ENCODE measurements at places on chromosomes 1 and 21.
A peak's percentile ranks its signal among the peaks of the same experiment; 100 is the strongest.

GRCh38 chr1:161676958-161677689 lies 14.2 kb downstream of the FCGR2B start:
- DNase-seq, result no peak

- no peak for DNase-seq
Measured at GRCh38 chr1:46159516-46159915, 15.4 kb upstream of the TSPAN1 start.

DNA sequence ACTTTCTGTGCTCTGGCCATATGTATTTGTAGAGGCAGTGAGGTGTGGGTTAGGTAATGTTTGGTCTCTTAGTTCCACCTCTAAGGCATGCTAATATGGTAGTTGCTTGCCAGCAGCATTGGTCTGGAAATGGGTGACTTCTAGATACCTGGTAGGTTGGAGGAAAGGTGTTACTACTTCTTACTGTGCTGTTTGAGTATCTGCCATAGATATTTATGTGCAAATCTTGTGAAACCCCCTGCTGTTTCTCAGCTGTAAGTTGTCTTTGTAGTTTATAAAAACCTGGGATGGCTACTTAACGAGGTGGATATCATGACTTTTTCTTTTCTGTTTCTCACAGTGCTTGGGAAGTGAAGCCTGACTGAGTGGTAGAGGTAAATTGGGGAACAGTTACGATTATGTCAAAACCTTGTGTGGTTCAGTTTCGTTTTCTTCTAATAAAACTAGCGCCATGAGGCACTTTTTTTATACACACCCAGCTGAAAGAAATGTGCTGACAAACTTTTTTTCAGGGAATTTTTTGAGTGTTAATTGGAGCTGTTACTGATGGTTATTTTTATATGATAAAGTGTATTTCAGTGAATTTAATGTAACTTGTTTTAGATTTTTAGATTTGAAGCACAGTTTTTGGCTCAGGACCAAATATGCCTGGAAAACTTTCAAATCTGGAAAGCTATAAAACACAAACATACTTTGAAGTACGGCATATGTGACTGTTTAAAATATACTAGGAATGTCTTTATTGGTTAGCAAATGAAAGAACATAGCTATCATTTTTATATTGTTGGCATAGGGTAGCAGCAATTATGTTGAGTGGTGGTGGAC lies 42.1 kb downstream of the CAMSAP2 start:
- peak; percentile 58 for DNase-seq

DNA sequence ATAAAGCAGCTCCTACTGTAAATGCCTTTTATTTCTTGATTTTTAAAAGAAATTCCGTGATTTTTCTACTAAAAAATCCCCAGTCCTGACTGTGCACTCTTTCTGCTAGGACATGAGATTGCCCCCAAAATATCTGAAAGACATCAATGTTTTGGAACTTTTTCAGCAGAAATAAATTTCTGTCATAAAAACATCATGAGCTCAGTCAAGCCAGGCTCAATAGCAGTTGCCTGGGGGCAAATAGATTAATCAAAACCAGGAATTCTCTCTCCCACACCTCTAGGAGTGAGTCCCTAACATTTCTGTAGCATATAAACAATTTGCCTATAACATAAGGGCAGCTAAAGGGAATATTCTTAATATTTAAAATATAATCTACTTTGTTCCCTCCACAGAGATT lies 654.1 kb downstream of the PTPRC start:
- no peak for DNase-seq

GRCh38 chr1:239662950-239663349 lies 276.6 kb downstream of the CHRM3 start:
- DNase-seq, result no peak

- DNase-seq, result no peak
Measured at GRCh38 chr21:32757804-32758203, 13.8 kb downstream of the PAXBP1 start.

- DNase-seq, result no peak
Measured at GRCh38 chr21:44368711-44369446, 15.5 kb downstream of the TRPM2 start.

DNA sequence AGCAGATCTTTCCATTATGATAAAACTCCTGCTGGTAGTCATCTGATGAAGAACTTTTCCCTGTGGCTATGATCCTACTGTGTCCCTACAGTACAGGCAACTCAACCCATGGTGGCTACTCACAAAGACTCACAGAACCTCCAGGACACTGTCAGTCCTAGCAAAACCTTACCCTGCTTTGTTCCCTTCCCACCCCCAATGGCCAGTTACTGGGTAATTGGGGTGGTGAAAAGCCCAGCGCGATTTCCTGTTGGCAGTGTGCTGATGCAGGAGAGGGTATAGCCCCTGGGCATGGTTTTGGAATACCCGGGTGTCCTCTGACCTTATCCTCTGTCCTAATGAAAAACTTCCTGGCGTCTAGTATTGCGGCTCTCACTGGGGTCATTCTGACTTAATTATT lies 533 bp upstream of the RGL1 start:
- no peak for DNase-seq

DNA sequence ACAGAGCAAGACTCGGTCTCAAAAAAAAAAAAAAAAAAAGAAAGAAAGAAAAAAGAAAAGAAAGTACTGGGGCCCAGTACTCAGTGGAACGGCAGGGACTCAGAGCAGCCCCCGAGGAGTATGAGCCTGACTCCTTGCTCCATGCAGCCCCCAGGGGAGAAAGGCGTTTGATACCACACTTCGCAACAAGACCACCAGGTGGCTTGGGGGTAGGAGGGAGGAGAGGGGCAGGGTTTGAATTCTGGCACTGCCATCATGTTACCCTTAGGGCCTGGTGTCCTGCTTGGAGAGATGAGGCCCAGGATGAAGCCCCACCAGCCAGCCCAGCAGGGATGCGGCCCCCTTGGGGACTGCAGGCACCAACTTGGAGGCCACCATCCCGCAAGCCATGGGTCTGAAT lies 321.3 kb upstream of the VAMP3 start:
- no peak for DNase-seq

DNA sequence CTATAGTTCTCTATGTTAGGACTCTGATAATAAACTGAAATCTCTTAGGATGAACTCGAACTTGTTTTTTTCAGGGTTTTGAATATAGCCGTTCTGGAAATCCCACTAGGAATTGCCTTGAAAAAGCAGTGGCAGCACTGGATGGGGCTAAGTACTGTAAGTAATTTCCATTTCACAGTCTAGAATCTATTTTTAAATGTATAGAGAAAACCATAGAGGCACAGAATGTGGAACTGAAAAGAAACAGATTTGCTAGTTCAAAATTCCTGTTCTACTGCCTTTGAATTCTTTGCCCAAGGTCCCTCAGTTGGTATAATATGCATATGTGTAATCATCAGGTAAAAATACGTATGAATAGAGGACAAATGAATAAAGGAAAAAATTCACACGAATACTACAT lies 4.8 kb downstream of the CTH start:
- no peak for DNase-seq

GRCh38 chr1:61606448-61607312 lies 118.3 kb downstream of the TM2D1 start:
- peak; percentile 37 for DNase-seq

- peak; percentile 53 for DNase-seq
Measured at GRCh38 chr21:31509194-31510017, 150.1 kb upstream of the SOD1 start.

DNA sequence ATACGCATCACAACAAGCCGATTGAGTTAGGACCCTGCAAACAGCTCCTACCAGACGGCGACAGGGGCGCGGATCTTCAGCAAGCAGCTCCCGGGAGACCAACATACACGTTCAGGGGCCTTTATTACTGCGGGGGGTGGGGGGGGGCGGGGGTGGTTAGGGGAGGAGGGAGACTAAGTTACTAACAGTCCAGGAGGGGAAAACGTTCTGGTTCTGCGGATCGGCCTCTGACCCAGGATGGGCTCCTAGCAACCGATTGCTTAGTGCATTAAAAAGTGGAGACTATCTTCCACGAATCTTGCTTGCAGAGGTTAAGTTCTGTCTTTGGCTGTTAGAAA lies 162.0 kb downstream of the RUNX1 start:
- DNase-seq, result peak; percentile 39

DNA sequence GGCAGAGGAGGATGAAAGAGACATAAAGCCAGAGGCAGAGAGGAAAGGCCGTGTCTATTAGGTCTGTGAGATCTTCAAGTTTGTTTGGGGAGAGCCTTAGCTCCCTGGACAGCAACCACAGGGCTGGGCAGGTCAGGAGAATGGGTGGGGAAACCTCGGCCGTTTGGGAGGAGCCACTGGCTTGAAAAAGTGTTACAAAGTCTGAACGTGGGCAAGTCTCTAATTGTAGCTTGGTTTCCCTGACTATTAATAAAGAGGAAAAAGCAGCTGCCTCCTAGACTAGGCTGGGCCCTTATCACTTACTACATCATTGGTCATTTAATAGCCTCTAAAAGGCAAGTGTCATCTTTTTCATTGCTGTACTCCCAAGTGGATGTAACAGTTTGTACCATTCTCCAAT lies at the start of gene CCDC17:
CCDC17 (minus strand) TSS at position 83 of the 400 bp plus-strand sequence. CDS start 145 bp downstream, outside the sequence.
- DNase-seq, result peak; percentile 9

DNA sequence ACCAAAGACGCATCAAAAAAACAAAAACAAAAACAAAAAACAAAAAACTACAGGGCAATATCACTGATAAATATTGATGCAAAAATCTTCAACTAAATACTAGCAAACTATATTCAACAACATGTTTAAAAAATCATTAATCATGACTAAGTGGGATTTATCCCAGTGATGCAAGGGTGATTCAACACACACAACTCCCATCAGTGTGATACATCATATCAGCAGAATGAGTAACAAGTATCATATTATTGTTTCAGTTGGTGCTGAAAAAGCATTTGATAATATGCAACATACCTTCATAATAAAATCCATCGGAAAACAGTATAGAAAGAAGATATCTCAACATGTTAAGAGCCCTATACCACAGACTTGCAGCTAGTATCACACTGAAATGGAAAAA lies 953.0 kb downstream of the AMY1C start:
- DNase-seq, result no peak

GRCh38 chr1:222224156-222224555 lies 323.7 kb downstream of the HHIPL2 start:
- no peak for DNase-seq

DNA sequence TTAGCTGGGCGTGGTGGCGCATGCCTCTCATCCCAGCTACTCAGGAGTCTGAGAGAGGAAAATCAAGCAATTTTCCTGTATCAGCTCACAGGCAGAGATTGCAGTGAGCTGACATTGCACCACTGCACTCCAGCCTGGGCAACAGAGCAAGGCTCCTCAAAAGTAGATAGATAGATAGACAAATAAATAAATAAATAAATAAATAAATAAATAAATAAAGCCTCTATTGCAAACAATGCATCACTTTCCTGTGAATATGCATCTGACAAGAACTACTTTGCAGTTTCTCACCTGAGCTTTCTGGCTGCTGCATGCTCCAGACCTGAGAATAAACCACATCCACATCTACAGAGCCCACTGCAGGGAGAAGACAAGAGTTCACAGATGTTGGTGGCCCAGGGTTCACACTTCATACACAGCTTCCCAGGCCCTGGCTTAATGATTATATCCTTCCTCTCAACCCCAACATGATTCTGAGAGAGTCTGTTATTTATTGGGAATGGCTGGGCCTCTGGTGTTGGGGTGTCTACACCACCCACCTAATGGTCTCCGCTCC lies 28.6 kb downstream of the FCRL2 start:
- DNase-seq, result no peak

DNA sequence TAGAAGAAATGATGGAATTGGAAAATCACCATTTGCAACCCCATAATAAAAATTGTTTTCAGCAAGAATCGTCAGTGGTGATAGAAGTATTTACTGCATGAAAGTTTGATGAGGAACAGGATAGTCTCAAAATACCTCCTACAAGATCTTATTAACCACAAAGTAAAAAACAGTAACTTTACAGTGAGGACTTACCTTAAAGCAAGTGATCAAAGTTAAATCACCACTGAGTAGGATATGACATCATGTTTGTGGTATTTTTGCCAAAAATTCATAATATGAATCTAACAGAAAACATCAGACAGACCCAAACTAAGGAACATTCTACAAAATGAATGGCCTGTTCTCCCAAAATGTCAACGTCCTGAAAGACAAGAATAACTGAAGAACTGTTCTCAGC lies 19.9 kb downstream of the ALDH9A1 start:
- no peak for DNase-seq

GRCh38 chr1:92881391-92881790 lies 49.6 kb downstream of the RPL5 start:
- DNase-seq, result no peak

DNA sequence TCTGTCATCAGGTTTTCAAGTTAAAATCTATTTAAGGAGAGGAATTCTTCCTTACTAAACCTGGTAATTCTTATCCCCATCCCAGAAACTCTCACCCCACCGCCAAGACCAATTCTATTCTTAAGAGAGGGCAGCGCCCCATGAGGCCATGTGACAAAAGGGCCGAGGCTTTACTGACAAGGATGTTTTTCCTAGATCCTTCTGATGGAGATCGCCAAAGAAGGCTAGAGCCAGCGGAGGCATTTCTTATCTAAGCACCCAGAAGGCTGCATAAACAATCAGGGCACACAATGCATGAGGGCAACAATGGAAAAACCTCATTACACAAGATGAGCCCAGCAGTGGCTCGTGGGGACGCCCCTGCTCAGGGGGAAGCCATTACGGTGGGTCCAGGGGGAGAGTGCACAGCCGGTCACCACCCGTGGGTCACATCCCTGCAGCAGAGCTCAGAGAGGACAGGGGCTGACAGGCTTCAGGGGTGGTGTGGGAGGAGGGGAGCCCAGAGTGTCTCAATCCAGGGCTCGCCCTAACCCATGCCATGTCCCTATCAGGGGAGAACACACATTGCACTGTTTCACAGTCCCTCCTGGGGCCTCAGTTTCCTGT lies 88.7 kb downstream of the ITPKB start:
- no peak for DNase-seq

GRCh38 chr1:87615491-87615890 lies 286.8 kb downstream of the LMO4 start:
- peak; percentile 7 for DNase-seq

DNA sequence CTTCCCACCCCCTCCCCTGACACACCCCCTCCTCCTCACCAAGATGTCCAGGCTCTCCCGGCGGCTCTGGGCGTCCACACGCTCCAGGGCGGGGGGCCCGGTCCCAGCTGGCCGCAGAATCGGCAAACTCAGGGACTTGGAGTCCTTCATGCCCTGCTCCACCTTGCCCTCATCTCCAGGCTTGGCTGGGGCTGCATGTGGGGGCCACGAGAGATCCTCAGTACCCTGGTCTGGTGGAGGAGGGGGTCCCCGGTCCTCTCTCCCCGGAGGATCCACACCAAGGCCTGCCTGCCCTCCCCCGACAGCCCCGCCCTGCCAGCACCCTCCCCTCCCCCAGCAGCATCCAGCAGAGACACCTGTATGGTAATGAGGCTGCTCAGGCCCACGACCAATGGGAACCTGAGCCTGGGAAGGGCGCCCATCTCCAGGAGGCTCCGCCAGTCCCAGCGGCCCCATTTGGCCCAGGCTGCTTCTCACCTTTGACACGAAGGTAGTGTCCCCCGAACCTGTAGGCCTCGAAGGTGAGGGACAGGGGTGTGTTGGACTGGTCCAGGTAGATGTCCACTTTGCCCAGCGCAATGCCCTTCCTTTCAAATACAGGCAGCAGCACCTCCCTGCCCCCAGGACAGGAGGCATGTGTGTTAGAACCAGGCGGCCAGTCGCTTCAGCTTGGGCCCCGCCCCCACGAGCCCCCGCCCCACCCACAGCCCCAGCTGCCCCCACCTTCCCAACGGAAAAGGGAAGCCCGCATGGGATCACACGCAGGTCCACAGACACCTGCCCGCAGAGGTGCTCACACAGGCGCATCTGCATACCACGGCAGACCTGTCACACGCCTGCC lies 8.2 kb upstream of the TNFRSF25 start:
- DNase-seq, result no peak
